Right cardiac atrium (tissue), 5 donors: ENCODE measurements at places on chromosomes 3 and 15. TPM values are rescaled to one million over a fixed set of nuclear protein-coding genes. Genes with fewer than 3 reads are reported as not detected.

Gene CHRNA5
- total RNA-seq, result 2.0 TPM

Gene LRRC31
- not detected for total RNA-seq

Gene LRRIQ4
- total RNA-seq, result not detected

Gene BHLHE40
- total RNA-seq, result 65.9 TPM

Gene CLDN11
- 11.1 TPM for total RNA-seq

Gene PIERCE2
- 5.3 TPM for total RNA-seq

Gene ZNF35
- 6.4 TPM for total RNA-seq

Gene COLQ
- 2.9 TPM for total RNA-seq

Gene PLA2G4E
- total RNA-seq, result 0.26 TPM

Gene MEGF11
- not detected for total RNA-seq

Gene USP3
- total RNA-seq, result 21.5 TPM

Gene NR2E3
- 0.12 TPM for total RNA-seq

Gene CFAP100
- not detected for total RNA-seq

Gene RETNLB
- not detected for total RNA-seq

Gene DNAH12
- total RNA-seq, result not detected
